Endothelial cell (in vitro differentiated cells): ENCODE measurements at places on chromosomes 16 and 17. TPM values are rescaled to one million over a fixed set of nuclear protein-coding genes. Genes with fewer than 3 reads are reported as not detected.

DNA sequence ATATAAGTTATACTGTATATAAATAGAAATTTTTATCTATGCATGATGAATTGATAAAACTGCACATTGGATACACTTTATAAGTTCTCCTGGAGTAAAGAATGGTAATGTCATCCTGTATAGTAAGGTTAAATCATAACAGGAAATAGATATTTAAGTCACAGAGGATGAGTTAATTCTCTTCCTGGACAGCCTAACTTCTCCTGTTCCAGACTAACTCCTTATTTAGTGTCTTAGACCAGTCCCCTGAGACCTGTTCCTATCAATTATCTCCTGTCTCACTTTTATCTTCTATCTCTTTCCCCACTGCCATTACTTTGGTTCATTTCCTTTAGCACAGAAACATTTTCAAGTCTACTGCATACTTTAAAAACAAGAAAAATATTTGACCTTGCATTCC lies 46.5 kb downstream of the SSH2 start:
- no peak for DNase-seq

GRCh38 chr16:57752581-57753447 lies 17.2 kb downstream of the KATNB1 start:
- no peak for DNase-seq

DNA sequence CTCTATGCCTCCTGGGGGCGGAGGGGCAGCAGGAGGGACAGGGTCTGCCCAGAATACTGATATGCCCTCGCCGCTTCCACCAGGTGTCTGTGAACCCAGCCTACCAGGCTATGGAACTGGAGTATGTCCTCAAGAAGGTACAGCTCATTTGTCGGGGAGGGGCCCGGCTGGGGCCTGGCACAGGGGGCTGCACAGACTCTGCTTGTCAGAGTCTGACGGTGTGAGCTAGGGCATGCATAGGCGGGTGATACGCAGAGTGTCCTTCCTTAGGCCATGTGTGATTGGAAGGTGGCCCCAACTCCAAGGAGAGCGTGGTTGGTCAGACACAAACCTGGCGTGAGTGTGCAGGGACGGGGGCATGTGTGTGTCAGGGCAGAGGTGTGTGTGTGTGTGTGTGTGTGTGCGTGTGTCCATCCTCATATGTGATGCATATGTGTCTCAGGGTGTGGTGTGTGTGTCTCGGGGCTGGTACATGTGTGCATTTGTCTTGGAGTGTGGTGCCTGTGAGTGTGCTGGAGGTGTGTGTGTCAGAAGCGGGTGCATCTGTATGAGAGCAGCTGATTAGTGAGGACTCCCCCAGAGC lies 7.0 kb downstream of the CHAD start:
- no peak for DNase-seq

GRCh38 chr16:80984124-80984892 lies 22.4 kb downstream of the CMC2 start:
- no peak for DNase-seq

- no peak for DNase-seq
These were observed 92.8 kb downstream of the CYLD start for GRCh38 chr16:50834701-50835100.

GRCh38 chr17:57485916-57486881 lies 229.9 kb downstream of the MSI2 start:
- no peak for DNase-seq

CRHR1 gene
- not detected for total RNA-seq

PLEKHG4 gene
- total RNA-seq: 9.5 TPM

KRTAP4-4 gene
- total RNA-seq: not detected
